ENCODE measurements at places on chromosomes 13 and 19.

- DNase-seq, result no peak
Observed at GRCh38 chr19:13985771-13986347, 20.3 kb downstream of the RFX1 start.

- no peak for DNase-seq
Observed at GRCh38 chr13:20369886-20370361, 137.8 kb upstream of the GJB6 start.

GRCh38 chr13:23427881-23428528 lies 5.5 kb downstream of the SACS start:
- no peak for DNase-seq

DNA sequence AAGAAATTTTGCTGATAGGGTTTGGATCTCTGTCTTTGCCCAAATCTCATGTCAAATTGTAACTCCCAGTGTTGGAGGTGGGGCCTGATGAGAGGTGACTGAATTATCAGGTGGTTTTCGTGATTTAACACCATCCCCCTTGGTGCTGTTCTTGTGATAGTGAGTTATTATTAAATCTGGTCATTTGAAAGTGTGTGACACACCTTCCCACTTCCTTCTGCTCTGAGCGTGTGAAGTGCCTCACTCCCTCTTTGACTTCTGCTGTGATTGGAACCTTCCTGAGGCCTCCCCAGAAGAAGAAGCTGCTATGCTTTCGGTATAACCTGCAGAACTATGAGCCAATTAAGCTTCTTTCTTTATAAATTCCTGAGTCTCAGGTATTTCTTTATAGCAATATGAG lies 632.0 kb downstream of the SLITRK5 start:
- DNase-seq, result no peak

- no peak for DNase-seq
Observed at GRCh38 chr13:24108615-24108965, 51.9 kb upstream of the SPATA13 start.

GRCh38 chr13:67353031-67353430 lies 122.9 kb upstream of the PCDH9 start:
- no peak for DNase-seq

- DNase-seq, result peak; percentile 10
Observed at GRCh38 chr19:5407356-5407755, 47.9 kb upstream of the ZNRF4 start.

DNA sequence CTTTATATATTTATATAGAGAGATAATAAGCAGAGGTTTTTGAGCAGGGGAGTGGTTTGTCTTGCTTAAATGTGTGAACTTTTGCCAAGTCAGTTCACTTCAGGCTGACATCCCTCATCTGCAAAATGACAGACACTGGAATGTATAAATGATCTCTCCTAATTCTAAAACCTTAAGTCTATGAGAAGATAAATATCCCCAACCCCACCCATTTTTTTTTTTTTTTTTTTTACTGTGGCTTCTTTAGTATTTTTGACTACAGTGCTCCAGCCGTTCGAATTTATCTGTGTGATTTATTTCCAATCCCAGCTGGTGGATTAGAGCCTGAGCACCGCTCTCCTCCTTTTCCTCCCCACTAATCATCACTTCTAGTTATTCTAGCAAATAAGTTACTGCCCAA lies 234.8 kb downstream of the DACH1 start:
- no peak for DNase-seq

GRCh38 chr19:6876748-6877147 lies 10.6 kb upstream of the ADGRE1 start:
- no peak for DNase-seq

- DNase-seq, result no peak
Observed at GRCh38 chr13:61670384-61671161, 254.9 kb upstream of the PCDH20 start.

GRCh38 chr13:110286833-110287819 lies 19.8 kb downstream of the COL4A1 start:
- DNase-seq, result no peak

GRCh38 chr19:50167314-50167721 lies 4.2 kb upstream of the IZUMO2 start:
- no peak for DNase-seq

GRCh38 chr13:76414320-76414719 lies 471.9 kb downstream of the KCTD12 start:
- DNase-seq, result no peak

DNA sequence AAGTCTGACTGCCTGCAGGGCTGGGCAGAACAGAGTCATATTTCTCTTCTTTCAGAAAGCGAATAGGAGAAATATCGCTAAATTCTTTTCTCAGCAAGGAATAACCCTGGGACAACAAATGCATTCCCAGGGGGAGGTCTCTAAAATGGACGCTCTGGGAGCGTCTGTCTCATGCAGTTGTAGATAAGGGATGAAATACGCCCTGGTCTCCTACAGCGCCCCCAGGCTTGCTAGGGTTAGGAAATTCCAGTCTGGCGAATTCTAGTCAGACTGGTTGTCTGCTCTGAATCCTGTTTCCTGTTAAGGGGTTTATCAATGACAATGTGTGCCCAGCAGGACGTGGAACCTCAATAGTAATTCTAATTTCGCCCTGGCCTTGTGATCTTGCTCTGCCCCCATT lies 1214.1 kb downstream of the DIAPH3 start:
- DNase-seq, result no peak

Data from SW 1271 (cell line).